ENCODE measurements at places on chromosomes 11 and 22.

DNA sequence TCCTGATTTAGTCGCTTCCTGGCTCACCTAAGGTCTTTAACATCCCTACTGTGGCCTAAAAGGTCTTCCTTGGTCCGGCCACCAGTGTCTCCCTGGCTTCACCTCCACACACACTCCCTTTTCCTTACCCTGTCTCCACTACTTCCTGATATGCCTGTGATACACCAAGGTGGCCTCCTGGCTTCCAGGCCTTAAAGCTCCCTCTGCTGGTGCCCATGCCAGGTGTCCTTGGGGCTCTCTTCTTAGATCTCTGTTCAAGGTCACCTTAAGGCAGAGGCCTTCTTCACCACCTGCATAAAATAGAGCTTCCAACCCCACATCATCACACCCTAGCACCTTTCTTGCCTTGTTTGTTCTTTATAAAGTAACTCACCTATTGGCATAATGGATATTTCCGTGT lies 787.7 kb downstream of the NTM start:
- no peak for DNase-seq

DNA sequence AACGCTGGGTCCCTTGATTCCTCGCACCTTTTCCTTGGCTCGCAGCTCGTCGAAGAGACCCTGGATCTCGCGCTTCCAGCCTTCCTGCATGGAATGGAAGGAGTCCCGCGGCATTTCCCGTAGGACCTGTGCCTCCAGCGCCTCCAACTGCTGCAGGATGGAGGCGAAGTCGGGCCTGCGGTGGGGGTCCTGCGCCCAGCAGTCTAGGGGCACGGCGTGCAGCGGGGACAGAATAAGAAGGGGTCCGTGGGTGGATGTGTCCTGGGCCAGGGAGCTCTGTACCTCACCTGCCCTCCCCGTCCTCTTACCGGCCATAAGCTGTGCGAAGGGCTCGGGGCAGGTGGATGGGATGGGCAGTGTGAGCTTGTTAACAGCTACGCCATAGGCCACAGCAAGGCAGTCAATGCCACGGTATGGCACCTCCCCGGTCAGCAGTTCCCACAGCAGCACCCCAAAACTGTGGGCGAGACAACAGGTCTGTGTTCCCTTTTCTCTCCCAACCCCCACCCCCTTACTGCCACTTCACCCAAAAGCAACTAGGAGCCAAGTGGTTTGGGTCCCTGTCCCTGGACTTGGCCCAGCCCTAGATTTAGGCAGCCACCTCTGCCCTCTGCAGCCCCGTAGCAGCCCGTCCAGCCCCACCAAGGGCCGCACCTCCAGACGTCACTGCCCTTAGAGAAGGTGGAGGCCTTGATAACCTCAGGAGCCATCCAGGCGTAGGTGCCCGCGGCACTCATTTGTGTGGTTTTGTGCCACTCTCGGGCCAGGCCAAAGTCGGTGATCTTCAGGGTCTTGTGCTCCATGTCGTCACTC lies 6.2 kb downstream of the MAP3K11 start:
- DNase-seq, result no peak

DNA sequence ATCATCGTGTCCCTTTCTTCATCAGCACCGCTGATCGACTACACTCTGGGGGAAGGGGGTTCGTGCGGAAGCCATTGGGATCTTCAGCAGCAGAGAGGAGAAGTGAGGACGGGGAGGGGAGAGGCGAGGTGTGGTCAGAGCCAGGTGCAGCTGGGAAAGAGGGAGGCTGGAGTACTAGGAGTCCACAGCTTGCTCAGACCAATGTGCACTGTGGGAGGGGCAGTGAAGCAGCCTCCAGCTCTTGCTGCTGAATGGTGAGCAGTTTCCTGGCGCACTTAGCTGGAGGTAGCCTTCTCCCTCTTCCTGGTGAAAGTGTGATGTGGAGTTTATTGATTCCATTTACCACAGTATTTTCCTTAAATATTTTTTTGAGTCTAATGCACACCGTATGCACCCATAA lies 99.0 kb upstream of the NECTIN1 start:
- no peak for DNase-seq

DNA sequence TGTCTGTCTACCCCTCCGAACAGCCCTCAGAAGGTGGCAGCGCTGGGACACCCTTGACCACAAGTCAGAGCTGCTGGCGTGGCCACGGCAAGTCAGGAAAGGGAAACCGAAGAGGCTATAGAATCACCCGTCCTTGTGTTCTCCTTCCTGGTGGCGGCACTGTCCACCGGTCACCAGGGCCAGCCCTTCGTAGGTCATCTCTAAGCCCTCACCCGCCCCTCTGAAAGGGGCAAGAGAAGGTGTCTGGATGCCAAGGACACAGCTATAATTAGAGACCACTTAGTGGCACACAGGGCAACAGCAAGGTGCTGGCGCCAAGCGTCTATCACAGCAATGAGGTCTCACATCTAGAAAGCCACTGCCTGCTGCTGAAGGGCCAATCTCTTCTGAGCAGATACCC lies 320.9 kb downstream of the SHANK2 start:
- no peak for DNase-seq

GRCh38 chr11:62607714-62608113 lies 4.9 kb downstream of the EML3 start:
- DNase-seq, result peak; percentile 44

DNA sequence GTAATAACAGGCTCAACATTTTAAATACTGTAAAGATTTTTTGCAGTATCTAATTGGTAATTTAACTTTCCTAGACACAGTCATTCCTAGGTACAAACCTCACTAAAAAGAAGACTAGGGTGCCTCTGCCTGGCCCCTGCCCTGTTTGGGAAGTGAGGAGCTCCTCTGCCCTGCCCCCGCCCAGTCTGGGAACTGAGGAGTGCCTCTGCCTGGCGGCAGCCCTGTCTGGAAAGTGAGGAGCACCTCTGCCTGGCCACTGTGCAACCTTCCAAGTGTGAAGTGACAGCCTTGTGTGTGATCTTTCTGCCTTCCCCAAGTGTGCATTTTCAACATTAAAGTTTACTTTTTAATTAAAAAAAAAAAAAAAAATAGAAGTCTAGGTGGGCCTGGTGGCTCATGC lies 4.2 kb downstream of the CHORDC1 start:
- DNase-seq, result no peak

- no peak for DNase-seq
Measured at GRCh38 chr11:76251226-76251575, 44.9 kb upstream of the WNT11 start.

DNA sequence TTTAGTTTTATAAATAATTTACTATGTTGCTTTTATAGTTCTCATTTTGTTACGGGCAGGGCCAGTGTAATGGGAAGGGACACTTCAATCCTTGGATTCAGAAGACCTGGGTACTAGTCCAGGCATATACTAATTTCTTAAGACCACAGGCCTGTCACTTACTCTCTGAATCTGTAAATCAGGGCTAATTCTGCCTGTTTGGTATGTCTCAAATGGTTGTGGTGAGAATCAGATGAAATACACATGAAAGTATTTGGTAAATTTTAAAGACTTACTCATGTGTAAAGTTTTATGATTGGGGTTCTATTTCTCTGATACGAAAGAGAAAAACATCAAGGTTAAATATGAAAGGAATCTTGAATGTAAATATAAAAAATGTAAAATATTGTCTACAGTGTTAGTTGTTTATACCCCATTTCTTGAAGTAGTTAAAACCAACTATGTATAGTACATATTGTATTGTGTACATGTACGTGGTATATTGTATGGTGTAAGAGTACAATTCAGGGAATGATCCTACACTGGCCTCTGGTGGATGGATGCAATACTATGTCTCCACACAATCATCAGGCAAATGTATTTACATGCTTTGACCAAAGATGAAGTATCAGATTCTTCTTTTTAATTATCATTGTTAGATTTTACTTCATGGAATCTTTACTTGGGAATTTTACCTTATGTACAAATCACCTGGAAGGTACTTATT lies 24.5 kb upstream of the RAG2 start:
- peak; percentile 18 for DNase-seq

DNA sequence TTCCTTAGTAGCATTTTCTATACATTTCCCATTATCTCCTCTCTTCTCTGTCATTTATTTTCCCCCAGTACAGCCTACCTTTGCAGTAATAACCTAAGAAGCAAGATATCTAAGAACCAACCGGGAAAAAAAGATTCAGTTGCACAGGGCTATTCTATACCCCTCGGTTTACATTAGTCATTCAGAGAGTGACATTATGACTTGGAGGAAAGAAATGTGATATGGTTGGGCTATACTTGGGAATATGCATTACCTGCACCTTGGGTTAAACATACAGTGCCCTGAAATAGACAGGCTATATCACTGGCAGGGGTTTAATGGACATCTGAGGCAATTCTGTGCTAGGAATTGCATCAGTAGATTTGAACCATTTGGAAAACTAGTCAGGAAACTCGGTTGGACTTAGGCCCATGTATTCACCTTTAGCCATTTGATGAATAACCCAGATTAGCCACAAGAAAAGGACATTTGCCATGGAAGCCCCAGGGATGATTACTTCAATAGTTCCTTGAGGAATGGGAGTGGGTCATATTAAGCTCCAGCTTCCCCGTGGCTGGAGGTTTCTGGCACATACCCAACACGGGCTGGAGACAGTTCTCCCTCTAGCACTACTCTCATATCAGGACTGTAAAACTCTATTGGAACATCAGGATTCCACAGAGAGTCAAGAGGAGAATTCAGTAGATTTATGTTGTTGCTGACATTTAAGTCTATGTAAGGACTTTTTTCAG lies 973.2 kb downstream of the NTM start:
- no peak for DNase-seq

DNA sequence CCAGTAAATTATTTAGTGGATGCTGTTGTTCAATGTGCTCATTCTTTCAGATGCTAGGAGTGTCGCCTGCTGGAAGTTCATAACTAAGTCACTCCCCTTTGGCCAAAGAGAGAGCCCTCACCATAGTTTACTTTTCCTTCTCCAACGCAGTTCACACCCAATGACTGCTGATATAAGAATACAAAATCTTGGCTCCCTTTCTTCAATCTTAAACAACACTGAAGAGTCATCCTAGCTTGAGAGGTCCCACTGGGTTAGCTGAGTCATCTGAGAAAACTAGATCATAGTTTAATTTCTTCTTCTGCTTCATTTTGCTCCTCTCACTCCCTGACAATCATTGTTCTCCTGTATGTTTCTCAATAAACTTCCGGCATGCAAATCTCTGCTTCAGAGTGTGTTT lies 5.4 kb upstream of the OR52L1 start:
- DNase-seq, result no peak

DNA sequence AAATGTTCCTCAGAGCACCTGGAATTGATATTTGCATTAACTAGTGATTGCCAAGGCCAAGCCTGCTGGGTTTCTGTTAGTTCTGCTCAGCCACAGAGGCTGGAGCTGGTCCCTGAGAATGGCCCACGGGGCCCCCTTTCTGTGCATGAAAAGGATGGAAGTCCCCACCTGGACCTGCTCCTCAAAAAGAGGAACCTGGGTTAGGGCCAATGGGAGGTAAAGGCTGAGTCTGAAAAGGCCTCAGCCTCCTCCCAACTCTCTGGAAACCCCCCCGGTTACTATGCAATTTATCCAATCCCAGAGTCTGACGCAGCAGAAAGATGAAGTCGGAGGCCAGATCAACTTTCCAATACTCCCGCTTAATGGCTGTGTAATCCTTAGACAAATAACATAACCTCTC lies 6.8 kb upstream of the CREB3L1 start:
- DNase-seq, result no peak

DNA sequence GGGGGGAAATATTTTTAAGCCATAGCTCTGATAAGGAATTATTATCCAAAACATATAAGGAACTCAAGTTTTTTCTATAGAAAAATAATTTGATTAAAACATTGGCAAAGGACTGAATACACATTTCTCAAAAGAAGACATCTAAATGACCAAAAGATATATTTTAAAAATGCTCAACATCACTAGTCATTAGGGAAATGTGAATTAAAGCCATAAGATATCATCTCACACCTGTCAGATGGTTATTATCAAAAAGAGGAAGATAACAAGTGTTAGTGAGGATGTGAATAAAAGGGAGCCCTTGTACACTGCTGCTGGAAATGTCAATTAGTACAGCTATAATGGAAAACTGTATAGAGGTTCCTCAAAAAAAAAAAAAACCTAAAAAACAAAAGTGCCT lies 425.0 kb downstream of the DYNC2H1 start:
- no peak for DNase-seq

DNA sequence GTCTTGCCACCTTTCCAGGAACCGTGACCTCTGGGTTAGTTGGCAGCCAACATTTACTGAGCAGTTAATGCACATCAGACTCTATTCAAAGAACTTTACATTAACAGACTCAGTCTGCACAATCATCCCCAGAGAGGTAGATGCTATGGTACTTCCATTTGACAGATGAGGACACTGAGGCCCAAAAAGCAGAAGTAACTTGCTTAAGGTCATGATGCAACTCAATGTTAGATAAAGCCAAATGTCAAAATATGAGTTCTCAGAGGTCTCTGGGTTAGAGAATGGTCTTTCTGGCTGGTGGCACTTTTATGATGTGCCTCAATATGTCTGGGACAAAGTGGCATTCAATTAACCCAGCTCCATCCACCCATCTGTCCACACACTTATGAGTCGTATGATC lies 450.0 kb downstream of the MIAT start:
- DNase-seq, result no peak

DNA sequence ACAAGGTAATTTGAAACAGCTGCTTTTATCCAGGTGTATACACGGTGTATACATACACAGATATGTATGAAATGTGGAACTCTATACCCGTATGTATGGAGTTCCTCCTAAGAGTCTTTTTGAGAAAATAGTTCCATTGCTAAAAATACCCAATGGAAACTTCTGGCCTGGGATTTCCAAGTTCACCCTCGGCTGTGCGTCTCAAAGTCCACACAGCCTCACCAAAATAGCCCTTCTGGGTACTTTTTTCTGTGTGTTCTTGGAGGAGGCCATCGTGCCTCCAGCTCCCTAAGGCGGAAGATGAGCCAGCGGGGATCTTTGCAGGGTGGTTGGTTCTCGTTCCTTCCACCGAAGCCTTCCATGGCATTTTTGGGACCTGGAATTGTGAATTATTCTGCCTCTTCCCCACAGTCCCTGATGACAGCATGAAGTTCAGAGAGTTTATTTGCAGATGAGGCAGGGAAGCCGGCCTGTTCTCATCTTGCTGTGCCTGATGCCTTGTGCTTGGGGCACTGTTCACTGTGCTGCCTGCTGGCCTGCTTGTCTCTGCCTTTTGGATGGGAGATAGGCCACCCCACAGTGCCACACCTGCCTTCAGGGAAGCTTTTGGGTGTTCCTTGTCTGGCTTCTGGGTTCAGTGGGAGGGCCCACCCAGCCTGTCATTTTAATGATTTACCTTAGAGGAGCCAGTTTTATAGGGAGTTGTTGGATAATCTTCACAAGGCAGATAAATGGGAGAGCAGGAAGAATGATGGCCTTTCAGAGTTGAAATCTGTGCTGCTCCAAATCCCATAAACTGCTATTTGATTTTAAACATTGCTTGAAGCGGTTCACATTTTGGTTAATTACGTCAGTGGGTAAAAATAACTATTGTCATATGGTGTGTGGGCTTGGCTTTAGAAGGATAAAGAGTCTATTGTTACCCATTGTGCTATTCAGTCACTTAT lies 112.7 kb upstream of the OR4B1 start:
- DNase-seq, result no peak
